Left renal cortex interstitium (tissue), 4 donors: ENCODE measurements at places on chromosomes 6 and 20. TPM values are rescaled to one million over a fixed set of nuclear protein-coding genes. Genes with fewer than 3 reads are reported as not detected.

Gene METTL24
- 17.8 TPM for polyA plus RNA-seq

Gene RNF182
- polyA plus RNA-seq, result 2.9 TPM

Gene HMGCLL1
- polyA plus RNA-seq, result 3.5 TPM

Gene PDYN
- polyA plus RNA-seq, result 0.43 TPM

Gene CAGE1
- not detected for polyA plus RNA-seq

Gene SCGN
- 0.24 TPM for polyA plus RNA-seq

Gene CALHM4
- 0.46 TPM for polyA plus RNA-seq

GRCh38 chr6:159126590-159126989 lies 42.6 kb upstream of the FNDC1 start:
- no peak for DNase-seq

DNA sequence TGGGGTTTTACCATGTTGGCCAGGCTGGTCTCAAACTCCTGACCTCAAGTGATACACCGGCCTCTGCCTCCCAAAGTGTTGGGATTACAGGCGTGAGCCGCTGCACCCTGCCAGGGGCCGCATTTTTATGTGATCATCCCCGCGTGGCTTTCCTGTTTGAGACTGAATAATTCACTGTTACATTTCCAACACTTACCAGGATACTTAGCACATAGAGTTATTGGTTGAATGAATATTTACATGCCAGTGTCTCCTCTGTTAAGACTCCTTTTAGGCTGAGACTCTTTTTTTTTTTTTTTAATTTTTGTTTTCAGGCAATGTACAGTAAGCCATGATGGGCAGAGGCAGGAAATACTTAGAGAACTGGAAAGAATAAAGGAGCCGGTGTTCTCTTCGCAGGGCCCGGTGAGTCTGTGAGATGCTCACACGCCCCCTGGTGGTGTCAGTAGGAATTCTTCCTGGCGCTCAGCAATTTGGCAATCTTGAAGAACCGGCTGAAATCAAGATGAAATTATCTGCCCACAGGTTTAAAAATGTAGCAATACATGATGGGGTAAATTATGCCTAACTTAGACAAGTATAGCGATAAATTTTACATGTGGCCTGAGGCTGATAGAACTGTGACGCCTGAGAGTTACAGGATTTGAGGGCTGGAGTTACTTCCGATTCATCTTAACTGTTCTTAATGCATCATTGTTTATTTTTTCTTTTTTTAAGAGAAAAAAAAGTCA lies 7.6 kb upstream of the RNF114 start:
- no peak for DNase-seq

GRCh38 chr6:40882323-40882997 lies 156.6 kb downstream of the UNC5CL start:
- no peak for DNase-seq

- DNase-seq, result no peak
Measured at GRCh38 chr6:29656157-29656556, 735 bp upstream of the MOG start.

- no peak for DNase-seq
Measured at GRCh38 chr6:15476631-15477380, 186.0 kb downstream of the DTNBP1 start.

DNA sequence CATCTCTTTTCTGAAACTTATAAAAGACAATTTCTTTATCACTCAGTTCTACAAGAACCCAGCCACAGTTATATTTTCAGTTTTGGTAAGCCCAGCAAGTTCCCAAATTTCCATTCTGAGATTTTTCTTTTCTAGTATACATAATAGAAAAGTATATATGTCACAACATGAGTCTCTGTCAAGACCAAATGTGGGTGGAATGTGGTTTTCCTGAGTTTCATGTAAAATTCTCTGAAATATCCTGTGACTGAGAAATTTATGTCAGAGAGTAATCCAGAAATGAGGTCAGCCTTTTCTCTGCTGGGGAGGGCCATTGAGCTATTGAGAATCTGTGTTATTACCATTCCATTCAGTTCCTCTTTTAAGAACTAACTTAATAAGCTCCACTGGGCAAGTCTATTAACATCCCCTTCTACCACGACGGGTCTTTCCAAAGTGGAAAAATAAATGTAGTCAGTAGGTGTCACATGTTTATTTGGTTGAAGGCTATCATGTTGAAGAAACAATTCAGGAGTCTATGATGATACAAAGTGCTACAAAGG lies 100.7 kb upstream of the HMGN3 start:
- DNase-seq, result no peak

DNA sequence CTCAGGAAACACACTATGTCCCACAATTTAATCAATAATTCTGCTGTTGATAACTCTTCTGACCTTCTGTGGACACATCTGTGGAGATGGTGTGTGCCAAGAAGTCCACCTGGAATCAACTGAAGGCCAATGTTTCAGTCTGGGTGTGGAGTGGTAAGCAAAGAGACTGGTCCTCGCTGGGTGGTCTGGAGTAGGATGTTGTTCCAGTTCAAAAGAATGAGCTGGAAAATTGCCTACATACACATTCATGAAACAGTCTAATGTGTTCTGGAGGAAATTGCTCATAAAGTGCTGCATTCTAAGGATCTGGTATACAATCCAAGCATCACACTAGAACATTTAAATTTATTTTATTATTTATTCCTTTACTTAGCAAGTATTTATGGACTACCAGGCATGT lies 33.9 kb upstream of the TBX18 start:
- no peak for DNase-seq

- no peak for DNase-seq
Measured at GRCh38 chr6:129842137-129842536, 19.0 kb downstream of the TMEM244 start.

GRCh38 chr6:10695086-10695657 lies 400 bp downstream of the PAK1IP1 start:
- DNase-seq, result no peak

DNA sequence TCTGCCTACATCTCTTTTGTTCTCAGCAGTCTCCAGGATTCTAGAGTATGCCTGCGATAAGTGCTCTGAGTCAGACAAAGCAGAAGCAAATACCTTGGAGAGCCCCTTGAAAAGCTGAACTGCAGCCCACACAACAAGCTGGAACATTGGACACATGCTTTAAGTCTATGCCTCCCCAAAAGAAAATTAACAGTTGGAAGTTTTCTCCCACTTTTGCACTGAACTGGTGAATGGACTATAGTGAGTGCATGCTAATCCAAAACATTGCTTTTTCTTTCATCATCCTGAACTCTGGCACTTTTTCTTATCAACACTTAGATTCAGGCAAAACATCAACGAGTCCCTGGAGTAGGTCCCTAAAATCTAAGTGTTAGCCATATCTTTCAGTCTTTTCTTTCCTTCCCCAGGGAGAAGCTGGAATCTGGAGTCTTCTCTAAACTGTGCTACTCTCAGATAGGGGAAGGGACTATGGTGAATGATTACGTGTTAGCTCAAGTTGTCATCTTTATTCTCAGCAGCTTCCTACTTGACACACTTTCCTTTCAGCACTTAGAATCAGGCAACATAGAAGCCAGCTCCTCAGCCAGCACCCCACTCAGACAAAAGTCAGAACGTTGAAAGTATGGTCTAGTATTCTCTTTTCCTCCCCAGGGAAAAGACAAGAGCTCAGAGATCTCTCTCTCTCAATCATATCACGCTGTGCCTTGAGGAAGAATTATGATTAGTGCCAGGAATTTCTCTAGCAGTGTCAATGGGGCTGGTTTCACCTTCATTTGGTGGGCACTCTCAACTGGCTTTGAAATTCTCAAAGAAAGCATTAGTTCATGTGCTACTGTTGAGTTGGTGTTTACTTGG lies 811.0 kb upstream of the GJE1 start:
- no peak for DNase-seq

- no peak for DNase-seq
Measured at GRCh38 chr6:127832381-127832780, 68.5 kb downstream of the THEMIS start.

DNA sequence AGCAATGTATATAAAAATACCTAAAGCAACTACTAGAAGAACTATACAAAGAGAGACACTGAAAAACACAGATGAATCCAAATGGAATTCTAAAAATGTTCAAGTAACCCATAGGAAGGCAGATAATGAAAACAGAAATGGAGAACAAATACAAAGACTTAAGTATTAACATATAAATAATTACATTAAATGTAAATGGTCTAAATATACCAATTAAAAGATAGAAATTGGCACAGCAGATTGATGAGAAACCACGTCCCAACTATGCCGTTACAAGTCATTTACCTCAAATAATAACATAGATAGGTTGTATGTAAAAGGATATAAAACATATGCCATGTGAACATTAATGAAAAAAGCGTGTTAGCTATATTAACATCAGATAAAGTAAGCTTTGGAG lies 40.1 kb downstream of the CEP85L start:
- no peak for DNase-seq
